ENCODE measurements at places on chromosomes 2 and 18.

DNA sequence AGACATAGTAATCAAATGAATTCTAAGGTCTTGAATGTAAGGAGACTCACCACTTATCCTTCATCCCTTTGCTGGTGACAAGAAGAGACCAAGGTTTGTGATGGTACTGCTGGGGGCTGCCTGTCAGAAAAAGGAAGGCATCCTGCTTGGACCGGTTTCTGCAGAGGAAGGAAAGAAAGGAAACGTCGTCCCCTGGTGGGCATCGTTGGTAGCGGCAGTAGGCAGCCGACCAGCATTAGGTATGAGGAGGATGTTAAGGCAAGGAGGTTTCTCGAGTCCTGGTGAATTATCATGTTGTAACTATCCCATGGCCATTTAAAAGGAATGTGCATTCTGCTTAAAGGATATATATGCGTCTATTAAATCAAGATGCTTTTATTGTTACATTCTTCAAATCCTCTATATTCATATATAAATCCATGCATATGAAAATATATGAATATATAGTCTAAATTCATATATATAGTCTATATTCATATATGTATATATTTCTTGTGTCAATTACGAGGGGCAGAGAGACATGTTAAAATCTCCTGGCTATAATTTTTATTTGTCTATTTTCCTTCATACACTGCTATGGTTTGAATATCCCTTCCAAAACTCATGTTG lies 94.4 kb upstream of the TGFA start:
- DNase-seq: peak; percentile 63

- no peak for DNase-seq
These were observed 312.8 kb upstream of the PKDCC start for GRCh38 chr2:41735006-41735405.

GRCh38 chr18:64099244-64099643 lies 49.6 kb downstream of the LINC00305 start:
- DNase-seq: no peak

GRCh38 chr2:108182489-108182888 lies 57.3 kb upstream of the SULT1C3 start:
- no peak for DNase-seq

- DNase-seq: no peak
These were observed 74.5 kb downstream of the INPP4A start for GRCh38 chr2:98519156-98519555.

GRCh38 chr2:171146633-171147032 lies 14.1 kb downstream of the TLK1 start:
- no peak for DNase-seq

DNA sequence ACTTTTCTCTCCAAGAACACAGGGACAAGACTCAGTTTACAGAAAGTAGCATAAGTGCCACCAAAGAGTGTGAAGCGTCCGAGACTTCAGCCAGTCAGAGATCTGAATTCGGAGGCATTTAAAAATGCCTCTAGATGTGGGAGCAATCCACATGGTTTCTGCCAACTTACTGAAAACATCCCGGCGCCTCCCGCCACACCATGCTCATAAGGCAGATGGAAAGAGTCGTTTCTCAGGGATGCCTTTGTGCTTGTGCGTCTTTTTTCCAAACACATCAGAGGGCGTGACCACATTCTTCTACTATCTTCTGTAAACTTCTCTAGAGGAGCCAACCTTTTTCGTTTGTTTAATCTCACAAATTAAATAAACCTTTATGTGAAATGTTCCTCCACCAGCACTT lies 88.7 kb downstream of the NRP2 start:
- DNase-seq: no peak

DNA sequence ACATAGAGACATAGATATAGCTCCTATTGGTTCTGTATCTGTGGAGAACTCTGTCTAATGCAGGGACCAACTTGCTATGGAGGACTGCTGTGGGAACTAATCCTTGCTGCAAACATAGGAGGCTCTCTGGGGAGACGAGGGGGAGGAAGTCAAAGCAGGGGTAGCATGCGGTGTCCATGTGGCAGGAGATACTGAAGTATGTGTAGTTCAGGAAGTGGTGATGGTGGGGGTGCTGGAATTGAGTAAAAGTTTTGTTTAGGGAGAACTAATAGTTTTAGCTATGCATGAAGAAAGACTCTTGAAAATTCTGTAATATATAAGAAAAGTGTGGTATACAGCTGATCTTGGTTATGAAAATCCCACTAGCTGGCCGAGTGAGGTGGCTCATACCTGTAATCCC lies 62.0 kb downstream of the ANKRD44 start:
- DNase-seq: no peak

DNA sequence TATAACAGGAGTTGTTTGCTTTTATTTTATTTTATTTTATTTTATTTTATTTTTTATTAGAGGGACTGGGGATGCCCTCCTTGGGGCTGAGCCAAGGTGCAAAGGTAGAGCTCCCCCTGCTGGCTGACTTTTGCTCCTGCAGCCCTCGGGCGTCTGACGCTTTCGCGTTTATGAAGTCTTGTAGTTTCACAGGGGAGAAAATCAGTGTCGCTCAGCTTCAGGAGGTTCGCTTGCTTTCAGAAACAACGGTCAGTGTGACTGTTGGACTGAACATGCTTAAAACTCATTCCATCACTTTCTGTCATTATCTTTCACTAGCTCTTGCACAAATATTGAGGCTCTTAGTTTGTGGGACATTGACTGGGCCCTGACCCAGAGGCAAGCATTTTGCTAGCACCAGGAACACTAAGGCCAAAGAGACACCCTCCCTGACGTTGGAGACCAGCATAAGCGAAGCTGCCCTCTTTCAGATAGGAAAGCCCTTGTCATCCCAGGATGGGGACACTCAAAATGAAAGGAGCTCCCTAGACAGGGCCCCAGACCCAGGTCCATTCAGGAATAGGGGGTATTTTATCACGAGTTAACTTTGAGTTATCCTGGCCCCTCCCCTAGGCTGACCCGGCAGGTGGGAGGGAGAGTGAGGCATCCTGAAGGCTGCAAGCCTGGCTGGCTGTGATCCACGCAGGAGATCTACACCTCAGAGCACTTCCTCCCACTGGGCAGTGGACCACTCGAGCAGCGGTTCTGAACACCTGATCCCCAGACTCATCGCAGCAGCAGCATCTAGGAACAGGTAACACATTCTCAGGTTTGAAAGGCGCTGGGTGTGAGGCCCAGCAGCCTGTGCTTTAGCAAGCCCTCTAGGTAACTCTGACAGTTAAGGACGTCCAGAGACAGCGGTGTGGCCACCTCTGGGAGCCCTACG lies 34.4 kb downstream of the LGALSL start:
- peak; percentile 74 for DNase-seq

DNA sequence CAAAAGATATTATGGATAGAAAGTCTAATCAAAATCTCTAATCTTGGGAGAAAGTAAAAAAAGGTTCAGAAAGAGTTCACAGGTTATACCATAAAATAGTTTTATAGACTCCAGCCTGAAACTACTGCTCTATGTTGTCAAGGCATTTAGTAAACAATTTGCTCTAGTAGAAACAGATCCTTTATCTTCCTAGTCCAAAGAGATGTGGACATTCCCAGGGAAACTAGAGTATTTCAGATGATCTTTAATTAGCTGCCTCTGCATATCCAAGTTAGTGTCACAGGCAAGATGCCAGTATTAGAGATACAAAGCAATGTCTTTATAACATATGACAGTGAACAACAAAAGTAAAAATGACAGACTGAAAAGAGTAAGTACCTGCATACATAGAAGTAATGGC lies 708.6 kb downstream of the CCDC85A start:
- DNase-seq: no peak

DNA sequence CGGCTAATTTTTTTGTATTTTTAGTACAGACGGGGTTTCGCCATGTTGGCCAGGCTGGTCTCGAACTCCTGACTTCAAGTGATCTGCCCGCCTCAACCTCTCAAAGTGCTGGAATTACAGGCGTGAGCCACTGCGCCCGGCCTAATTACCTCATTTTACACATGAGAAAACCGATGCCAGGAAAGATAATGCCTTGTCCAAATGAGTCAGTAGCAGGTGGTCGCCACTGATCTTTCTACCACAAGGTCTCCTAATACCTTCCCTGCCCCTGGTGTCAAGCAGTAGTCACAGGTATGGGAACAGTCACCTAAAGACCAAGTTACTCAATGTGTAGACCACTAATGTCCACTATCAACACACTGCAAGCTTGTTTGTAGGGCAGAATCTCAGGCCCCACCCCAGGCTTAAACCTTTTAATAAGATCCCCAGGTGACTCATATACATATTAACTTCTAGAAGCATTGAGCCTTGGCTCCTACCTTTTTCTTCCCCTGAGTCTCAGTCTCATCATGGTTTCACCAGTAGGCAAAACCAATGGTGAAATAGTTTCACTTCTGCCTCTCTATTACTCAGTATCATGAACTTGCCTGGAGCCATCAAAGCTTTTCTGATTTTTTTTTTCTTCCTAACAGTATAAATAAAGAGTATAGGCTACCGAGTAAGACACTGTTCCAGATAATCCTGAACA lies 6.9 kb upstream of the EPB41L5 start:
- DNase-seq: no peak

- no peak for DNase-seq
These were observed 1396.3 kb upstream of the CELF4 start for GRCh38 chr18:38961880-38962279.

DNA sequence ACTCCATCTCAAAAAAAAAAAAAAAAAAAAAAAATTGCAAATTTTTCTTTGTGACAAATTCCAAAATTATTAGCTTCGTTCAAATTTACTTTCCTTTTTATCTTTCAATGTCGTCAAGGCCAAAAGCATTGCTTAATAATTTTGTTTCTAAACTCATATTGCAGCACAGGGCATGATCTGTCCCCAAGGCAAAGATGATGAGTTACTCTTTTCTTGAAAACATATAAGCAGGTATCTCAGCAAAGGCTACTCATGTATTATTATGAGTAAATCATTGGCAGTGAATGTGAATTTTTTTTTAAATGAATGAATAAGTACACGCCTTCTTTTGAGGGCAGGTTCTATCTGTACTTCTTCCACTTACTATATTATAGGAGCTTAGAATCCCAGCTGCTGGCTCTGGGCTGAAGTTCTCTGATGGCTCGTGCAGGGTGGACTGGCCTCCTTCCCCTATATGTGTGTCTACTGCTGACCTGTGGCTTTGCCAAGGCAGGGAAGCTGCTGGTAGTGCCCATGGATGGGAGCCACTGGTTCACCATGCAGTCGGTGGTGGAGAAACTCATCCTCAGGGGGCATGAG lies at the start of gene UGT1A7:
TSS of gene UGT1A7 (plus strand) at position 381 of the 579 bp plus-strand sequence. CDS start at position 418, 37 bp downstream.
- DNase-seq: no peak

DNA sequence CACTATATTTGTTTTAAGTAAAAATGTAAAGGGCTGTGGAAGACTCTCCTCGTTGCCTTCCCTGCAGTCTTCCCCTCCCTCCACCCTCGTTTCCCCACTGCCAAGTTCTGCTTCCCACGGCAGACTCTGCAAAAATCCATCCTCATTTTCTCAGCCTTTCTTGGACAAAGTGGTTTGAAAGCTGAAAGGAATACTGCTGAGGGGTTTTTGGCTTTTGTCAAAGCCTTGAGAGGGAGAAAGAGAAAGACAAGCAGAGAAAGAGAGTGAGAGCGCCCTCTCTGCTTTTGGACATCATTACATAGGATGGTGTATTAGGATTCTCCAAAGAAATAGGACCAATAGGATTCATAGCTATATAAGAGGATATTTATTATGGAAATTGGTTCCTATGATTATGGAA lies 455.9 kb upstream of the SOX11 start:
- no peak for DNase-seq

DNA sequence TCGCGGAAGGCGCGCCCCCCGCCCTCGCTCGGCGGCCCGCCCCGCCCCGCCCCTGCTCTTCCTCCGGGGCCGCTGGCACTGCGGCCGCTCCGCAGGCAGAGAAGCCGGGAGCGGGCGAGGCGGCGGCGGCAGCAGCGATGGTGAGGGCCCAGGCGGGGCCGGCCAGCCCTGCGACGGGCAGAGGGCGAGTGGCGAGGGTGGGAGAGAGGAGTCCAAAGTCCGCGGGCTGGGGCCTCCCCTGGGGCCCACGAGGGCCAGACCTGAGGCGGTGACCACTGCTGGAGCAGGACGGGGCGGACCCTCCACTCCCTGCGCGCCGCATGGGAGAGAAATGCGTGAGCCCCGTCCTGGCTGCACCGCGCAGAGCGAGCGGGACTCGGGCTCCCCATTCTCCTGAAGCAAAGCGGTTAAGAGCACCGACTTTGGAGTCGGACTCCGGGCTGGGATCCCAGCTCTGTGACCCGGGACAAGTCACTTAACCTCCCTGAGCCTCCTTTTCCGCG lies at the start of gene VAMP5:
TSS of gene VAMP5 (plus strand) at position 78 of the 503 bp plus-strand sequence. CDS start at position 138, 60 bp downstream.
- no peak for DNase-seq

DNA sequence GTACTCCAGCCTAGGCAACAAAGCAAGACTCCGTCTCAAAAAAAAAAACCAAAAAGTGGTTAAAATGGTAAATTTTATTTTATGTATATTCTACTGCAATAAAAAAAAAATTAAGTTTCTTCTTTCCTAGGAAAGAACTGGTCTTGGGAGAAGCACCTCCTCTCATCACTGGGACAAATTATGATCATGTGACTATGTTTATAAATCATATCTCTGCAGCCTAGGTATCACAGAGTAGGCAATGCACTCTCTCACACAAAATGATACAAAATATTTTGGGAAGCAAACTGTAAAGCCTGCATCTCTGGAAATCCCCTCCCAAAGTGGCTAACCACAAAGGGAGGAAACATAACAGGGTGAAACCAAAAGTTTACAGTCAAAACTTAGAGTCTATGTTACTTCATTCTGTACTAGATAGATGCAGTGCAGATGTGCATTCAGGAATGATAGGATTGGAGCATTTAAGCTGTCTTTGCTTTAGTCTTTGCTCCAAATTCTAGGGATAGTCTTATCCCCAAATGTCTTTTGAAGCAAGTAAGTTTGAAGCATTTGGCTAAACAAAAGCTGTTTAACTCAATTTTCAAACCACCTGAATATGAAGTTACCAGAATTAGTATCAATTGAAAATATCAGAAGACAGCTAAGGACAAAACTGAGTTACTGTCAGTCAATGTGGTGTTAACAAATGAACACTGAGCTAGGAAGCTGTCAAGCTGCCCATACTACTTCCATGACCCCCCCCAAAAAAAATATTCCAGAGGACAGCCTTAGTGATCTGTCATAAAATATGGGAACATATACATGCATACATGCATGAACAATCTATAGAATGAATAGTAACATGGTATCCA lies 21.1 kb upstream of the MALT1 start:
- DNase-seq: no peak

- DNase-seq: no peak
These were observed 117.3 kb downstream of the THADA start for GRCh38 chr2:43478412-43479086.

- no peak for DNase-seq
These were observed 11.9 kb upstream of the RAB17 start for GRCh38 chr2:237602409-237602808.

GRCh38 chr18:34957119-34957863 lies 83.9 kb upstream of the MAPRE2 start:
- no peak for DNase-seq

DNA sequence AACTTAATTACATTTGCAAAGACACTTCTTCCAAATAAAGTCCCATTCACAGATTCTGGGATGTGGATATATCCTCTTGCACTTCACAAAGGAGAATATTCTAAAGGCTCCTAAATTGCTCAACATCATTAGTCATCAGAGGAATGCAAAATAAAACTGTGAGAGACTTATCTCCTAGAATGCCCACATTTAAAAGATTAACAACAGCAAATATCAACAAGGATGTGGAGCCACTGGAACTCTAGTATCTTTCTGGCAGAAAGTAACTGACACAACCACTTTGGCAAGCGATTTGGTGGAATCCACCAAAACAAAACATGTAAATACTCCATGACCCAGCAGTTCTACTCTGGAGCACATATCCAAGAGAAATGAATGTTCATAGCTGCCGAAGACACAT lies 4.6 kb downstream of the NEU2 start:
- no peak for DNase-seq

- no peak for DNase-seq
These were observed at the start of gene HOXD4 for GRCh38 chr2:176151442-176152287. HOXD4 (plus strand) TSS chr2:176151550; CDS start chr2:176151634, 84 bp downstream.

All from activated CD4-positive, alpha-beta T cell treated with anti-CD3 and anti-CD28 coated beads, Interleukin-2, amount 50 U/mL, for 24 hours (primary cell).